ENCODE measurements at places on chromosomes 5 and 9.

GRCh38 chr5:127446626-127447025 is 70.8 kb upstream of the PRRC1 start:
- DNase-seq, result no peak

- no peak for DNase-seq
These were observed 24.3 kb upstream of the OTULINL start for GRCh38 chr5:14557203-14557770.

- DNase-seq, result no peak
These were observed 216.0 kb downstream of the KDM4C start for GRCh38 chr9:6973762-6974161.

- no peak for DNase-seq
These were observed 224.8 kb upstream of the WWC1 start for GRCh38 chr5:168066536-168067208.

- DNase-seq, result no peak
These were observed 173.0 kb downstream of the HINT1 start for GRCh38 chr5:130992095-130992494.

DNA sequence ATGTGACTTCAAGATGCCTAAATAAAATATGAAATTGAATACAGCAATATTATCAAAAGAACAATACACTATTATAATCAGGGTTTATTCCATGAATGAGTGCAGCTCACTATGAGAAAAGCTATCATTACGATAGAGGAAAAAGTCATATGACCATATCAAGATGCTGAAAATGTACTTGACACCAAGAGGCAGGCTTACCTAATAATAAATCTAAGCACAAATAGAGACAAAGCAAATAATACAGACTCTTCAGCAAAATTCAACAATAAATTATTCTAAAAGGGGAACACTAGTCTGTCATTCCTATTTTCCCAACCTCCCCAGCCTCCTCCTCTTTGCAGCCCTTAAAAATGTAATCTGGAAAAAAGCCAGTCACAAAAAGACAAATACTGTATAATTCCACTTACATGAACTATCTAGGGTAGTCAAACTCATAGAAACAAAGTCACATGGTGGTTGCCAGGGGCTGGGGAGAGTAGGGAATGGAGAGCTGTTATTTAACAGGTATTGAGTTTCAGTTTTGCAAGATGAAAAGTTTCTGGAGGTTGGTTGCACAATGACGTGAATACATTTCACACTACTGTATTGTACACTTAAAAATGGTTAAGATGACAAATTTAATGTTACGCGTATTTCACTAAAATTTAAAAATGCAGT is 148.4 kb downstream of the NFIB start:
- no peak for DNase-seq

DNA sequence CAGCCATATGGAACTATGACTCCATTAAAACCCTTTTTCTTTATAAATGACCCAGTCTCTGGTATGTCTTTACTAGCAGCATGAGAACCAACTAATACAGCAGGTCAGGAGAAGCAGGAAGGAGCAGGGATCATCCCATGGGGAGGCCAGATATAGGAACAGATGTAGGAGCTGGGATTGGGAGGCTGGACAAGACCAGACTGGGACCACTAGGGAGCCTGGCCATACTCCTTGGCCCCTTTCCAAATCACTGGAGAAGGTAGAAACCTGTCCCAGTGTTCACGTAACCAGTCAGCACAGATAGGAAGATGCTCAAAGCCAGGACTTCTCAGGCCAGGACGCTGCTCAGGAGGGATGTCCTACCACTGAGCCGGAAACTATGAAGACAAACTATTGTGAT is 95.5 kb downstream of the LMX1B start:
- no peak for DNase-seq

DNA sequence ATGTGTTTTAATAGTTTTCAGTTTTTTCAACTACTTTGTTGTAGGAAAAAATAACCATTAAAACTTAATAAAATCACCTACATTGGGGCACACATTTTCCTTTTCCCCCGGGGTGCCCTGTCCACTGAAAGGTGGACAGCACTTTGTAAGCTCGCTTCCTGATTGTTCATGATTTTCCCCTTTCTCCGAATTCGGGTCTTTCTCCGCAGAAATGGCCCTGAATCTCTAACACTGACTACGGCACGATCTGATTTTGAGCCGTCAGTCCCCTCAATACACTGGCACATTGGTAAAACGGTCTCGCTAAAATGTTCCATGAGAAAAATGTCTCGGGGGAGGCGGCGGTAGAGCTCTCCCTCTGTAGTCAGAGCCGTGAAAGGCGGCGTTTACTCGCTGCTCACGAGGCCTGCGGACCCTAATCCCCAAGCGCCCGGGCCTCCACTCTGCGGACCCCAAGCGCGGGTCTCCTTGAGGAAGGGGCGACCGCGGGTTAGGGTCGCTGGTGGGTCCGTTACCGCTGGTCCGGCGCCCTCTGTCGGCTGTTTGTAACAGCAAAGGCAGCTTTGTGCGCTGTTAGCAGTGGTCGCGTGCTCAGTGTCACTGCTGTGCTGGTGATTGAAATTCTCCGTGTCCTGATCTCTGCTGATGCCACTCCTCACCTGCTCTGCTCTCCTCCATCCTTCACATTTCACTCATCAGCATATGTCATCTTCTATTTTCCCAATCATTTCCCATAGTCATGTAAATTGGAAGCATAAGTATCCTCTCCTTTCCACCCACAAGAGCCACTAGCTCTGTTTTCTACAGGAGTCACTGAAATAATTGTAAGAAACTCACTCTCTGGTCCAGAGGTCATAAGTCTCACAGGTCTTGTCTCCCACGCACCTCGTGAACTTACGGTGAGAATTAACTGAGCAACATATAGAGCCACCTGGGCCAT is 10.8 kb upstream of the IFNA2 start:
- DNase-seq, result peak; percentile 63

DNA sequence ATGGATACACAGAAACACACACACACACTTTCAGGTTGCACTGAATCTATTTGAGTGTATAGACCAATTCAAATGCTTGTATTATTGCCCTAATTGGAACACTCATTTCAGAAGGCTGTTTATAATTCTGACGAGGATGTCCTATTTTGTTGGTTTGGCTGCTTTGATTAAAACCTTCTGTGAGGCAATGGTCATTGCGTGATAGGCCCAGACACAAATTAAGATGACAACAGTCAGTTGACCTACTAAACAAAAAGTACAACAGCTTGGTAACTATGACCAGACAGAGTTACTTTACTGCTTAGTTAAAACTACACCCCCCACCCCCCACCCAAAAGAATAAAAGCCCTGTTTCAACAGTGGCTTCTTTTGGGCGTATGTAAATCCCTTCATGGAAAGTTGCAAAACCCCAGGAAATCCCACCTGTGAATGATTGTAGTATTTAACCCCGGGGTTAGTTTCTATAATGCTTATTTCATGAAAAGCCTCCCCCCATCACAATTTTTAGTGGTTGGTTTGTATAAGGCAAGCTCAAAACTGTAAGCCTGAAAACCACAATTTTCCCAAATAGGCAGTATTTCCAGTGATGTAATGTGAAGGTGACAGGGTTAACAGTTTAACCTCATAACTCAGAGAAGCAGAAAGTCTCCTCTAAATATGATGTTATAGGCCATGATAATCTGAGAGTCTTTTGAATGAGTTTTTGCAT is 340.8 kb downstream of the FGF10 start:
- DNase-seq, result no peak

GRCh38 chr5:132183723-132184122 is 43.9 kb downstream of the P4HA2 start:
- no peak for DNase-seq

GRCh38 chr5:155285706-155286105 is 272.2 kb downstream of the KIF4B start:
- DNase-seq, result no peak

DNA sequence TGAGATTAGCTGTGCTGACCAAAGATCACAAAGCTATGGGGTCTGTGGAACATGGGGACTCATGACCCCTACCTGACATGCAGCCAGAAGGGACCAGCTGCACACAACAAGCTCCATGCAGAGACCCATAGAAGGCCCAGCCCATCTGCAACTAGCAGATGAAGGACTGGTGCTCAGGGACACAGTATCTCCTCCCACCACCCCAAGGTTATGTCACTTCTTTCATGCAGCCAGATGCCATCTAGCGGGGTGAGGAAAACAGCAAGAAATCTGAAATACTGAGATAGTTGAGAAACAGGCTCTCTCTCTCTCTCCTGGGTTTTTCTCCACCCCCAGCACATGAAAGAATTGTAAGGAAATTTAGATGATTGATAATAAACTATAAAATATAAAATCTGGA is 161.3 kb upstream of the DAPK1 start:
- no peak for DNase-seq

Data from stimulated activated CD4-positive, alpha-beta T cell treated with anti-CD3 and anti-CD28 coated beads, Interleukin-2, amount 100 ng/mL, for 48 hours (primary cell).